ENCODE measurements at places on chromosomes 13 and 19. TPM values are rescaled to one million over a fixed set of nuclear protein-coding genes. Genes with fewer than 3 reads are reported as not detected.

ZIC5 gene
- total RNA-seq: under 0.01 TPM

PSG5 gene
- not detected for total RNA-seq

AMH gene
- 0.64 TPM for total RNA-seq

OR10H1 gene
- total RNA-seq: not detected

PSG1 gene
- total RNA-seq: 0.13 TPM

LILRB2 gene
- total RNA-seq: not detected

CD22 gene
- total RNA-seq: 0.13 TPM

CRB3 gene
- total RNA-seq: not detected

ZSCAN4 gene
- not detected for total RNA-seq

ZNF667 gene
- 2.5 TPM for total RNA-seq

MICU2 gene
- 26.3 TPM for total RNA-seq

ZNF579 gene
- total RNA-seq: 1.9 TPM

NKG7 gene
- not detected for total RNA-seq

PSG6 gene
- not detected for total RNA-seq

FLT3 gene
- total RNA-seq: not detected

FBXO27 gene
- total RNA-seq: 0.77 TPM

ZNF541 gene
- 0.39 TPM for total RNA-seq
